ENCODE measurements at places on chromosomes 2 and 18.

GRCh38 chr2:239165206-239165831, 235.5 kb downstream of the HDAC4 start:
- no peak for DNase-seq

- DNase-seq = no peak
Measured at GRCh38 chr2:145851730-145852129, 1331.8 kb upstream of the ZEB2 start.

- DNase-seq = no peak
Measured at GRCh38 chr2:70046534-70046933, 40.7 kb upstream of the PCBP1 start.

- no peak for DNase-seq
Measured at GRCh38 chr18:56712761-56713160, 61.6 kb downstream of the WDR7 start.

DNA sequence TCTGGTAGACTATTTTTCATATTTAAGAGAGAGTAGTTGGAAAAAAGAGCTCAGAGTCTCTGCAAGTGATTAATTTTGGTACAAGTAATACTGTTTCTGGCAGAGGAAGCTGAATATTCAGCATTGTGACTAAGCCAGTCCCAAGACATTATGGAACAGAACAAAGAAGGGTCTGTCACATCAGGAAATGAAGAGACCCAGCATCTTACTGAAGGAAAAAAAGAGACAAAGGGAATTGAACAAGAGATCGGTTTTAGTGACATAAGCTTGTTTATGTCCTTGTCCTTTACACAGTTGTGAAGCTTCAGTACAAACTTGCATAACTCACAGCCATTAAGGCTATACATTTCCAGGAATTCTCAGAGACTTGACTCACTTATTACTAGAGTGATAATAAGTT, 568.5 kb upstream of the SLC8A1 start:
- no peak for DNase-seq

DNA sequence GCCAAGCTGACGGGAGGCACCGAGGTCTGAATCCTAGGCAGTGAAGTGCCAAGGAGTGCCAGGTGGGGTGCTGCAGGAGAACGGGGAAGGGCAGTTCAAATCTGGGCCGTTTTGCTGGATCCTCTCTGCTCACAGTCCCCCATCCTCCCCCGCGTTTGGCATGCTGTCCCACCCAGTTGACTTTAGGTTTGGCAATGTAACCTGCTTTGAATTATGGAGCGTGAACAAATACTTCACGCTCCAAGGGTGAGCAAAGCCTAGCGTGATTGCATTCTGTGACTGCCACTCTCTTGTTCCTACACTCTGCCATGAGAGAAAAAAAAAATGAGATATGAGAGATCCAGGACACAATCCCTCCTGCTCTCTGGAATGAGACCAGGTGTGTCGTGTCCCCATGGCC, 381.9 kb downstream of the ZNF516 start:
- DNase-seq = no peak

DNA sequence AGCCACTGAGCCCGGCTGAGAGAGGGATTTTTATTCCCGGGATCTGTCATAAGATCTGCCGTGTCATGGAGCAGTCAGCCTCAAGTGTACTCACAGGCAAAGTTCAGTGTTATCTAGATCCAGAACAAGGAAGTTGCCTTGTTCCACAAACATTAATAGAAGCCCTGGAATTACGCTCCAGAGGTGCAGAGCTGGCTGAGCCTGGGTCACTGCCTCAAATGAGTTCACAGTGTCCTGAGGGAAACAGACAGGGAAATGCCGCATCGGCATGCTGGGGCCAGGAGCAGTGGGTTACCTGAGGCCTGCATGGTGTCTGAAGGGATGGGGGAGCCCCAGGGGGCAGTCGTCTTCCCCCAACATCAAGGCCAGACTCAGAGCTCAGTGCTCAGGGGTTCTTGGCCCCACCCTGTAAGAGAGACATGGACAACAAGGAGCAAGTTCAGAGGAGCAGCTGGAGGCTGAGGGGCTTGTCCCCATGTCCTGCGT, 42.7 kb upstream of the ODC1 start:
- no peak for DNase-seq

DNA sequence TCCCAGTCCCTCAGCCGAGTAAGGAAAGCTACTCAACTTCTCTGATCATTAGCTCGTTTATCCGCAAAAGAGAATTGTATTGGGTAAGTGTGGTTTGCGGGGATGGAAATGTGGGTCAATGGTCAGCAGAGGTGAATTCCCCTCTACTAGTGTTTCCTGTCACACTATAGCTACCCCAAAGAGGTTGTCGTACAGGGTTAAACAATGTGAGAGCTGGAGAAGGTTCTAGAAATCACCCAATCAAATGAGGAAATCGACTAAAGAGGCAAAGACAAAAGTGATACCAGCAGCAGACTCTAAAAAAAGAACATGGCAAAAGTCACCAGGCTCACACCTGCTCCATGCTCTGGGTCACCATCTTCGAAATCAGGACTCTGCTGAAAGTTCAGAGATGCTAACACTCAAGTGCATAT, 144.7 kb upstream of the ITGA4 start:
- DNase-seq = no peak

GRCh38 chr2:88753833-88754584, 62.5 kb downstream of the RPIA start:
- no peak for DNase-seq
